ENCODE measurements at places on chromosomes 3 and 15.

DNA sequence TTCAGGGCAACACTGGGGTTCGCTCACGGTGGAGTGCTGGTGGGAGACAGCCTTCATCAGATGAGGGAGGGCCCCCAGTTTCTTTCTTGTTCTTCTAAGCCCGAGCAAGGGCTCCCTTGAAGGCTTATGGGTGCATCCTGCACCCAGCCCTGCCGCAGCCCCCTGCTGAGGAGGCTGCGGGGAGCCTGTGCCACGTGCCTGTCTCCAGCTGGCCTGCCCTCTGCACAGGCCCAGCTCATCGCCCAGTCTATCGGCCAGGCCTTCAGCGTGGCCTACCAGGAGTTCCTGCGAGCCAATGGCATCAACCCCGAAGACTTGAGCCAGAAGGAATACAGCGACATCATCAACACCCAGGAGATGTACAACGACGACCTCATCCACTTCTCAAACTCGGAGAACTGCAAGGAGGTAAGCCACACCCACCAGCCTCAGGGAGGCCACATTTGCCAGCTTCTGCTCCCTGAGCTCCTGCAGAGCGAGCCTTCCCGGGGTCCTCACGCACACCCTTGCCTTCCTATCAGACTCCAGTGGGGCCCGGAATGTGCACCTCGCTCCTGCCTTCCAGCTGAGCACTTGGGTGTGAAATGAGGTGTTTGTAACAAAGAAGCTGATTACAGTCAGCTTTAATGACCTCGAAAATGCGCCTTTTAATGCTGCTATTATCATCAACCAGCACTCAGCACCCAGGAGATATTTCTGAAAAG is 164.3 kb downstream of the NSMCE3 start:
- DNase-seq: no peak

- DNase-seq: peak; percentile 41
Measured at GRCh38 chr3:52845157-52845556, 10.3 kb upstream of the MUSTN1 start.

DNA sequence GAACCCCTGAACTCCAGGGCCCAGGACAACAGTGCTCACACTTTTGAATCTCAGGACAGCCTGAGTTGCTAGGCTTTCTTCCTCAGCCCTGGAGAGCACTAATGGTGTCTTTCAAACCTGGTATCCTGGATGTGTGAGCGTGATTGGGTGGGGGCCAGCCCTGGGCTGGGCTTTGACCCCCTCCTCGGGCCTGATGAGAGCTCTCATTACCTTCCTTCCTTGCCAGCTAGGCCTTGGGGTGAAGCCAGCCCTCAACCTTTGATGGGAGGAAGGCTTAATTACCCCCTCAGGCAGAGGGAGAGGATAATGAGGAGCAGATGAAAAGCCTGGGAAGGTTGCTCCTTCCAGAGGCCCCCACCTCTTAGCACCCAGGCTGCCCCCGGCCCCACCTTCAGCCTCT is 31.1 kb upstream of the INSYN1 start:
- DNase-seq: no peak

DNA sequence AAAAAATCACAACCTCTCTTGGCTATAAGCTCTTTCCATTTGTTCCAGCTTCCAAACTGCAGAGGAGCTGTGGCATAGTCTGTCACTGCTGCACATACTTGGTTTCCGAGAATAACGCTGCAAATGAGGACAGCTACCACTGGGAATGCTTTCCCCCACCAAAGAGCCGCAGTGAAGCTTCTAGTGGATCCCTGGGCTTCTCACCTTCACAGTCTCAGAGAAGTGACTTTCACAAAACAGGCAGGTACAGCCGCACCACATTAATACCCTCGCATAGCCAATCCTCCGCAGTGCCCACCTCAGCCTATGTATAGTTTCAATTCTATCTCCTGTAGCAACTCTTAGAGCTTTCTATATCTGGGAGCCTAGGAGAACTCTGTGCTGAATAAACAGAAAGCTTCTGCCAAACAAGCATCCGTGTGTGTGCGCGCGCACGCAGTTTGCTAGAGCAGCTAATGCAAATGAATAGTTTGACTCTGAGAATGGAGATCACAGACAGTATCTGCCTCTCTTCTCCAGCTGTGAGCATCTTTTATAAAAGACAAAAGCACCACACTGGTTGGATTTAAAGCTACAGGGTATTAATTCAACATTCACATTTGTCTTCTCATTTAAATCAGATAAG is 81.9 kb upstream of the PLXND1 start:
- peak; percentile 60 for DNase-seq

- DNase-seq: no peak
Measured at GRCh38 chr15:39922462-39923092, 2.5 kb upstream of the GPR176 start.

DNA sequence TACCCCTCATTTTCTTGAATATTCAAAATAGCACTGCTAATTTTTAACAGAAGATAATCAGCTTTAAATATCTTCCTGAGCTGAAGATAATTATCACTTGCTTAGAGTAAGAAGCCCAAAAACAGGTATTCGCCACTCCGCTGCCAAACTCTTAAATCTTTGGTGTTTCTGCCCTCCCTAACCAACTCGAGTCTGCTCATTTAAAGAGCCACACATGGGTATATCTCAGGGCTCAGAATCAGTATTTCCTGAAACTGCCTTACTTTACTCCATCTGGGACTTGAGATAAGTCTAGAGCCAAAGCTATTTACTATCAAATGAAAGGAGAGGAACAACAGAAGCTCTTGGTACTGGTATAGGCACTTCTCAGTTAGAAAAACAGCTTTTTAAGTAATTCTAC is 10.8 kb downstream of the PDCD10 start:
- no peak for DNase-seq

- no peak for DNase-seq
Measured at GRCh38 chr15:88016406-88016805, 240.1 kb downstream of the NTRK3 start.

DNA sequence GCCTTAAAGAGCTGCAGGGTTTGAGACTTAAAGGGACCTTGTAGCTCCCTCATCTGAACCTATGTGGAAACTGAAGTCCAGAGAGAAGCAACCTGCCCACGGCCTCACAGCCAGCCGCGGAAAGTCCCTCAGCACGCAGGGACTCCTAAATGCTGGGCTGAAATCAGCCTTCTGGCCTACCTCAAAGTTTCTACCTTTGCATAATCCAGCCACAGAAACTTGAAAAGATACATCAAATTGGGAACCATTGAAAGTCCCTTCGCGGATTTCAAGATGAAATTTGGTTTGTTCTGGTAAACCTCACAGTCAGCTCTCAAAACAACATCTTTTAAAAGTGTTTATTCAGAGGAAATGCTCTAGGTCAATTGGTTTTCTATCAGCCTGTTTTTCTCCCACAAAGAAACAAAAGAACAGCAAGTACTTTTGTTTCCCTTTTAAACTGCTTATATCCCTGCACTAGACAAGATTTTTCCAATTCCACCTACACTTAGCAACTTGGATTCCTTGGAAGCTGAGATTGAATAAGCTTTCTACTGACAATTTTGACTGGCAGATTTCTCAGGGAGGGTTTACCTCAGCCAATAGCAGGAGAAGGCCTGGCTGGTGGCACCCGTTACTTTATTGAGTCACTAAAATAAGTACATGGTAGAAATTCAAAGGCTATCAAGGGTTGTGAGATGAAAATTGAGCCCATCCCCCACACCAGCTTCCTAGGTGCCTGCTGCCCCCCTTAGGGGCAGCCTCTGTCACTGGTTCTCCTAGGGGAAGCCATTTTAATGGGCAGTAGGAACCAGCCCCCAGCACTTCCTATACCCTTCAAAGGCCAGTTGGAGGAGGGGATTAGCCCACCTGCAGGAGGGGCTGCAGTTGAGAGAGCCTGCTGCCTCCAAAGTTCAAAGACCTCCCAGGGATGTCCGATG is 171.2 kb downstream of the ADAMTS17 start:
- DNase-seq: no peak

- DNase-seq: no peak
Measured at GRCh38 chr3:7144697-7145308, 283.9 kb downstream of the GRM7 start.

GRCh38 chr15:47293466-47294162 is 423.7 kb upstream of the SEMA6D start:
- DNase-seq: peak; percentile 87

- no peak for DNase-seq
Measured at GRCh38 chr3:147371771-147372340, 34.5 kb downstream of the ZIC4 start.

DNA sequence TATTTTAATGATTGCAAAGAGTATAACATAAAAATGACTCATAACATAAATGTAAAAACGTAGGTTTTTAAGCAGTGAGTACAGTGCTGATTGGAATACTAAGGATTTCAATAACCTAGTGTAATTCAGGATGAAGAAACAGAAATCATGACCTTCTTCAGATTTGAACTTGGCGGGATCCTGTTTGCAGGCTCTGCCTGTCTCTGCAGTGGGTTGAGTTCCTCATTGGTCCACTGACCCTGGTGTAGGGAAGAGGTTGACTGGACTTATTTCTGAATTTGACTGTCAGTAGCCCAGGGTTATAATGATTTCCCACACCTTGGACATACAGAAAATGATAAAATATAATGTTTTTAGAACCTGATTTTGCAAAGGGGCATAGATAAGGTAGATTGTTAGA is 171.7 kb downstream of the FNDC3B start:
- DNase-seq: no peak

GRCh38 chr3:48130321-48130904 is 57.8 kb downstream of the CDC25A start:
- peak; percentile 68 for DNase-seq

- no peak for DNase-seq
Measured at GRCh38 chr3:43515208-43515917, 106.4 kb downstream of the ANO10 start.

DNA sequence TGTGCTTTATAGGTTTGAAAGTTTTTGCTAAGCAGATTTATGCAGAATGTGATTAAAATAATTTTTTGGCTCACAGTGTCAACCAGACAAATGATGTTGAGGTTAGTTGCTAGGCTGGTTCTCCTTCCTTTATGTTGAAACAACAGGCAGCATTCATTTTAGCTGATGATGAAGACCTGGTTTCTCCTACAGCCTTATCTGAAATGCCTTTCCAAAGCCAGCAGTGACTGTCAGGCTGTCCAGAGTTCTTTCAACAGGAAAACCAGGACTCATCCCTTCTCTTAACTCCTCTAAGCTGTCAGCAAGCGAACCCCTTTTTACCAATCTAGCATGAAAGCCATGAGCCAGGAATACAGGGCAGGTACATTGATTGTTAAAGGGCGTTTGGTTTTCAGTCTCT is 84.1 kb downstream of the ZNF609 start:
- DNase-seq: no peak

DNA sequence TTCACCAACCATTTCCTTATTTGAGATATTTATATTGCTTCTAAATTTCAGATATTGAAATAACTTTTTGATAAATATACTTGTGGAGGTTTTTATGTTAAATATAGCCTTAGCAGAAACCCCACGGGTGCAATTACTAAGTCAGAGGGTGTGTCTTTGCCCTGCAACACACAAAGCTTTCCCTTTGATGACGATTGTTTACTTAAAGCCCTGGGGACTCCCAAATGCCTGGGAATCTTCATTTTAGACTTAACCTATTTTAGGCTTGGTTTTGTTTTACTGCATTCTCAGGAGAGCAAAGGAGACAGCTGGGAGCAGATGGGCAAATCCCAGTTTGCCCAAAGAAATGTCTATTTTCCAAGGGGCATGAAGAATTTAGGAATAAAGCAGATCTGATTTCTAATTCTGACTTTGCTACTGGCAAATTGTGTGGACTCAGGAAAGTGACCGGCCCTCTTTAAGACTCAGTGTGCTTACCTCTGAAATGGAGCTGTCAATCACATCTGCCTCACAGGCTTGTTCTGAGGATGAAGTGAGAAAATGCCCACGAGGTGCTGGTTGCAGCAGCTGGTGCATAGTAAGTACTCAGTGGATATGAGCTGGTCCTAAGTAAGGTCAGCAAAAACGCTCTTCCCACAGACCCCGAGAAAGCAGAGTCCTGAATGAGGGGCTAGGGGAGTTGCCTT is 49.3 kb upstream of the CA12 start:
- no peak for DNase-seq

- DNase-seq: no peak
Measured at GRCh38 chr3:124907957-124908356, 20.8 kb upstream of the ITGB5 start.

DNA sequence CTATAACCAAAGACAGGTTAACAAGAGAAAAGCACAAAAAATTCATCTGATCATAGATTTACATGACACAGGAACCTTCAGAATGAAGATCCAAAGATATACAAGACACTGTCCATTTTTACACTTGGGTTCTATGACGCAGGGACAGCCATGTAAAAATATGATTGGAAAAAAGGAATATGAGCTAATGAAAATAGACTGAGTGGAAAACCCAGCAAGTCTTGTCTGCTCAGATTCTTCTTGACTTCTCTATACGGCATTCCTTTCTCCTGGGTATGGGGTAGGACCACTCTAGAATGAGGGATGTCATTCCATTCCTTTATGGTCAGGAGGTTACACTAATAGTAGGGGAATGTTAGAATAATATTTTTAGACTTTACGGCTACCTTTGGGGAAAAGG is 46.9 kb downstream of the WDR49 start:
- no peak for DNase-seq

GRCh38 chr3:43994657-43995546 is 246.8 kb upstream of the TOPAZ1 start:
- peak; percentile 56 for DNase-seq

- DNase-seq: peak; percentile 78
Measured at GRCh38 chr3:139120086-139121056, 75.7 kb upstream of the PRR23C start.

GRCh38 chr15:79849789-79850188 is 47.0 kb downstream of the MTHFS start:
- peak; percentile 60 for DNase-seq

DNA sequence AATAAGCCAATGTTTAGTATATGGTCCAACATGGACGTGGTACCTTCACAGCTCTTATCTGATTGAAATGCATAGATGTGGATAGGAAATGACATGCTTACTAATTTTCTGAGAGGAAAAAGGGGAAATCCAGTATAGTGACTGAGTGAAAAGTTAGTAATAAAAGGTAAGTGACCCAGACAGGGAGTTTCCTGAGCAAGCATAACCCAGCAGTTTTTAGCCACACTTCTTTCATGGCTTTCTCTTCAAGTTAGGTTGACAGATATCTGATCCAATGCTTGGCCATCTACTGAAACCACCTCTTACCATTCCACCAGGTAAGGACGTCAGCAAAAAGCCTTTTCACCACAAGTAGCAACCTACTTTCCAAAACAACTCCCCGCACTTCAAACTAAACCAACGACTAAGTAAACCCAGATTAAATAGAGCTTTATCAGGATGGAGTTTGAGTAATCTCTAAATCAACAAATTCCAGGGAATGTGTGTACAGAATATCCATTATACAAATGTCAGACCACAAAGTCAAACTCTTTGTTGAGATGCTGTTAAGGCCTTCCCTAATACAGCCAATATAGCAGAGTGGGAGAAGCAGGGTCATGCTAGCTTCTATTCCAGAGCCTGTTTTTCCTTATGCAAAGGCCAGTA is 329.7 kb downstream of the RORA start:
- no peak for DNase-seq

DNA sequence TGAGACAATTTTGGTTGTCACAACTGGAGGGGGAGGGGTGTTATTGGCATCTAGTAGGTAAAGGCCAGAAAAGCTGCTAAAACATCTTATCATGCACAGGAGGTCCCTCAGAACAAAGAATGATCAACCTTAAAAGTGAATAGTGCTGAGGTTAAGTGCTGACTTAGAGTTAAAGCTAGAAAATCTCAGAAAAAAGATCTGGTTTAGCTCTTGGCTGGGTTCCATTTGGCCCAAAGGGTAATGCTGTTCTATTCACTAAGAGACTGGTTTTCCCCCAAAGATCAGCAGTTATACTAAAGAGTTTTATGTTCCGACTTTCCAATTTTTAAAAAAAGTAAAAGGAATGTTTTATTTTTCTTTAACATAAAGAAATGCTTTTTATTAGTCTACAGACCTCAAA is 15.6 kb downstream of the DCBLD2 start:
- DNase-seq: no peak

GRCh38 chr15:100890051-100890720 is 10.6 kb downstream of the ALDH1A3 start:
- DNase-seq: no peak

Data from AG08395 (cell line).